ENCODE measurements at places on chromosomes 16 and 17.

GRCh38 chr17:47978324-47978723 is 7.4 kb downstream of the CDK5RAP3 start:
- DNase-seq = peak; percentile 39

GRCh38 chr17:55410722-55411462 is 10.7 kb downstream of the MMD start:
- DNase-seq = no peak

DNA sequence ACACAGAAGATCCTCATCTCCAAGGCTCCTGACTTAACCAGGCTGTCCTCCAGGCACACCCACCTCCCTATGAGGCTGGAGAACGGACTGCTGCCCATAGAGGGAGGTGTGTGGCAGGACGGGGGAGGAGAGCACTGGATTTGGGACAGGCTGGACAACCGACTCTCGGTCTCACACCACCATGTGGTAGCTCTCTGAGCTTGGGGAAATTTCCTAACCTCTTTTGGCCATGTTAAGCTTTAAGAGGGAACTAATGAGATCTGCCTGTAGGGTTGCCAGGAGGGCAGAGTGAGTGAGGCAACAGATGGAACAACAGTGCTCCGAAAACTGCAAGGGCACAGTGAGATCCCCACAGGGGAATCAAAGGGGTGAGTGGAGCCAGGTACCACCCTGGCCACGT is 32.7 kb downstream of the RHBDL3 start:
- no peak for DNase-seq

- no peak for DNase-seq
Observed at GRCh38 chr17:8053600-8053999, 14.7 kb downstream of the ALOX15B start.

GRCh38 chr17:57916925-57917858 is 38.0 kb downstream of the CUEDC1 start:
- peak; percentile 86 for DNase-seq

GRCh38 chr17:81045590-81046095 is 10.7 kb downstream of the BAIAP2 start:
- DNase-seq = no peak

DNA sequence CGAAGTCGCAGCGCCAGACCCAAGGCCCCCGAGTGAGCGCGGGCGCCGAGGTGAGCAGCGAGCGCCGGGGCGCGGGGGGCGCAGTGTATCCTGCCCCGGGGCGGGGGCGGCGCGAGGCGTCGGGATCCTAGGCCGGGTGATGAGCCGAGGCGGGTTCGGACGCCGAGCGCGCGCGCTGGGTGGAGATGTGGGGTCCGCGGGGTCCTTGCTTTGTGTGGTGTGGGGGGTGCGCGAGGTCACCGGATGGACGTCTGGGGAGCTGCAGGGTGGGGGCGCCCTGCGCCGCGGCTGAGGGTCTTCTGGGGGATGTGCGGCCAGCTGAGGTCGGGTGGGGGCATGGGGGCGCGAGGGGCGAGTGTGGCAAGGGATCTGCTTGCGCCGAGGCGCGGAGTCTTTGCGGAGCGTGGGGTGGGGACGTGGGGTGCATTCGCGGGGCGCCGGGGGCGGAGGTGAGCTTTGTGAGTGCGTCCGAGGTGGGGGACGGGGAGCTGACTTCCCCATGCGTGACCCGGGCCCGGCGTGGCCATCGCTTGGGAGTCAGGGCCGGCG is 560 bp downstream of the RAI1 start:
- no peak for DNase-seq

GRCh38 chr17:40321961-40322357 is 13.0 kb downstream of the RARA start:
- DNase-seq = no peak

GRCh38 chr17:65978871-65979270 is 213.1 kb downstream of the CEP112 start:
- DNase-seq = no peak

GRCh38 chr16:875182-876040 is 74.9 kb upstream of the GNG13 start:
- DNase-seq = no peak

DNA sequence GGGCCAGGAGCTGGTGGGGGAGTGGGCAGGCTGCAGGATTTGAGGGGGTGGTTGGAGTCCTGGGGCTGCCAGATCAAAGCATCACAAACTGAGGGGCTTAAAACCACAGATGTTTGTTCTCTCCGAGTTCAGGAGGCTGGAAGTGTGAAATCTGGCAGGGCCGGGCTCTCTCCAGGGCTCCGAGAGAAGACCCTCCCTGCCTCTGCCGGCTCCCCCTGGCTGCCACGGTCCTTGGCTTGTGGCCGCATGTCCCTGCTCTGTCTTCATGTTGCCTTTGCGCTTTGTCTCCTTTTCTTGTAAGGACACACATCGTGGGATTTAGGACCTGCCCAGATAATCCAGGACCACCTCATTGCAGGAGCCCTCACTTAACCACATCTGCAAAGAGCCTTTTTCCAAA is 139.8 kb upstream of the GSE1 start:
- DNase-seq = no peak

- no peak for DNase-seq
Observed at GRCh38 chr17:31490019-31490650, 98.7 kb downstream of the RAB11FIP4 start.

DNA sequence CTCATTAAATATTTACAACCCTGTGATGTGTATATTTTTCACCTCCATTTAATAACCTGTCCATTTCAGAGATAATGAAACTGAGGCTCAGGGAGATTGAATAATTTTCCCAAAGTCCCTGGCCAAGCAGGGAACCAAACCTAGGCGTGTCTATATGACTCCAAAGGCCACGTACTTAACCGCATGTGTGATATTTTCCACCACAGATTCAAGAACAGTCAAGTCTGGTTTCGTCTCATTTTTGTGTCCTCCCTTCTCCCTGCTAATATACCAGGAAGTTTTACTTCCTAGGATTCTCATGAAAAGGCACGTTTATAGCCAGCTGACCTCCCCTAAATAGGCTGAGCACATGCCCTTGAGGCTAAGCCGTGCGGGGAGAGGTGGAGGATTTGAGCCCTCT is 15.3 kb downstream of the WFIKKN2 start:
- DNase-seq = no peak

DNA sequence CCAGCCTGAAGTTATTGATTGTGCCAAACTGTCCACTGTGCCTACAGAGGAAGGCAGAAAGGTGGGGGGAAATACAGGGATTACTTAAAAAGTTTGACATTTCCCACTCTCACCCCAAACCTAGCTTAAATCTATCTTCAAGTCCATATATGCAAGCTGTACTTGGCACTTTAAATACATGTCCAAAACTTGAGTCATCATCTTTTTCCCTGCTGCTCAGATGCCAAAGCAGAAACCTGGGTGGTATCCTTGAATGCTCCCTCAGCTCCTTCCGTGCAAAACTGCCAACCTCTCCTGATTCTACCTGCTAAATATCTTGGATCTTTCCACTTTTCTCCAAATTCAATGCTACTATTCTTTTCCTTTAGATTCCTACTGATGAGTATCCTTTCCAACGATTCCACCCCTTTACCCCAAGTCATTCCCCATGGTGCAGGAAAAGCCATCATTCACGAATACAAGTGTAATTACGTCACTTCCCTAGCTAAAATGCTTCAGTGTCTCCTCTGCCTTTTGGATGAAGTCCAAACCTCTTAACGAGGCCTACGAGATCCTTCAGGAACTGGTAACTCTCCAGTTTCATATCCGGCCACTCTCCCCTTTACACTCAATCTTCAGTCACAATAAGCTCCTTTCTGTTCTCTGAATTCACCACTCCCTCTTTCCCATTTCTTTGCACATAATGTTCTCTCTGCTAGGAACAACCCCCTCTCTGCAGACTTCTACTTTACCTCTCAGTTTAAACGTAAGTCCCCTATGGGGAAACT is 9.3 kb downstream of the BECN1 start:
- DNase-seq = no peak

- no peak for DNase-seq
Observed at GRCh38 chr16:89006036-89006752, 29.2 kb upstream of the CBFA2T3 start.

DNA sequence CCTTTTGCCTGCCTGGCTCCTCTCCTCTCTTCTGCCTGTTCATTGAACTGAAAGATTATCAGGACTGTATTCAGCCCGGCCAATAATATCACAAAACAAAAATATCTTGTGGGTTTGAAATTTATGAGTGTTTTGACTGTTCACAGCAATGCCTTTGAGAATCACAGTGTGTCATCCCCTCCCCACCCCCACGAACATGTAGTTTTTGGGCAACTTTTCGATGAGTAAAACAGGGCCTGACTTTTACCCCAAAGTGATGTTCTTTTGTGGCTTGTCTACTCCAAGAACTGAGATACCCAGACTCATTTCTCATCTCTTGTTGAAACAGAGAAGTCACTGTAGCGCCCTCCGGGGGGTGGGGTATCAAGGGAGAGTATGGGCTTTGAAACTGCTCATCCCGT is 675.7 kb downstream of the WWOX start:
- DNase-seq = no peak

GRCh38 chr16:3646348-3646920 is 8.1 kb upstream of the DNASE1 start:
- no peak for DNase-seq

DNA sequence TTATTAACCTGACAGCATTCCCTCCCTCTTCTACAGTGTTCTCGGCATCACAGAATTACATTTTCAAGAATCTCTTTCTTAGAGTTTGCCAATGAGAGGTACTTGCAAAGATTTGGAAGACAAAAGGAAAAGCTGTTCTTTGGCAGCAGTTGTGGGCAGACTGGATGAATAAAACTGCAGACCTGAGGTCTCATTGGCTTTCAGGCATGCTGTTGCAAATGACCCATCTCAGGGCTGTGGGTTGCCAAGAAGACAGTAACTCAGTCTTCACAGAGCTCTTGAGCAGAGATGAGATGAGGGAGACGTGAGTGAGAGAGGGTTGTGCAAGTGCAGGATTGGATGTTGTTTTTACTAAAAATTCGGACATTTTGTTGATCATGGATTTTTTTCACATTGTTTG is 11.3 kb upstream of the USP31 start:
- no peak for DNase-seq

DNA sequence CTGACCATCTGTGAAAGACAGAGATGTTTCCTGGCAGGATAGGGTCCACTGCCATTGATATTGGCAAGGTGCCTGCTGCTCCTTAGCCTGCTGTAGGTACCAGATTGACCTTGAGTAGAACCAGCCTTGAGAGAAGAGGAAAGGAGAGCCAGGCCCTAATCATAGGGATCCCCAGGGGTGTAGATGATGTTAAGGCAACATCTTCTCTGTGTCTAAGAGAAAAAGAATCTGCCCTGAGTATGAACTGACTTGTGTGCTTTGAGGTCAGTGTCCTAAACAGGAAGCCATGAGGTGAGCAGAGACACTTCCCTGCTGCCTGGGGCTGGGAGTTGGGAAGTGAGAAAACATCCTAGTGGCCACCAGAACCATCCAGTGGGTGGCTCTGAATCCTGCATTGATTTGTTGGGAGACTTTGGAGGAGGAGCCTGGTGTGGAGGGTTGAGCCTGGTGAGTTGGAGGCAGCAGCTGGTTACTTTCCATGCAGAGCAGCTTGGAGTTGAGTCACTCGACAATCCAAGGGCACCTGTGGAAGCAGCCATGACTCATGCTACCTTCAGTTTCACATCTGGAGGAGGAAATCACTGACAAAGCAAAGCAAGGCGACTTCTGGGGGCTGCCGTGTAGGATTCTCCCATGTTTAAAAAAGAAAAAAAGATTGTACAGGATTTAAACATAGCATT is 47.8 kb downstream of the BMERB1 start:
- no peak for DNase-seq

DNA sequence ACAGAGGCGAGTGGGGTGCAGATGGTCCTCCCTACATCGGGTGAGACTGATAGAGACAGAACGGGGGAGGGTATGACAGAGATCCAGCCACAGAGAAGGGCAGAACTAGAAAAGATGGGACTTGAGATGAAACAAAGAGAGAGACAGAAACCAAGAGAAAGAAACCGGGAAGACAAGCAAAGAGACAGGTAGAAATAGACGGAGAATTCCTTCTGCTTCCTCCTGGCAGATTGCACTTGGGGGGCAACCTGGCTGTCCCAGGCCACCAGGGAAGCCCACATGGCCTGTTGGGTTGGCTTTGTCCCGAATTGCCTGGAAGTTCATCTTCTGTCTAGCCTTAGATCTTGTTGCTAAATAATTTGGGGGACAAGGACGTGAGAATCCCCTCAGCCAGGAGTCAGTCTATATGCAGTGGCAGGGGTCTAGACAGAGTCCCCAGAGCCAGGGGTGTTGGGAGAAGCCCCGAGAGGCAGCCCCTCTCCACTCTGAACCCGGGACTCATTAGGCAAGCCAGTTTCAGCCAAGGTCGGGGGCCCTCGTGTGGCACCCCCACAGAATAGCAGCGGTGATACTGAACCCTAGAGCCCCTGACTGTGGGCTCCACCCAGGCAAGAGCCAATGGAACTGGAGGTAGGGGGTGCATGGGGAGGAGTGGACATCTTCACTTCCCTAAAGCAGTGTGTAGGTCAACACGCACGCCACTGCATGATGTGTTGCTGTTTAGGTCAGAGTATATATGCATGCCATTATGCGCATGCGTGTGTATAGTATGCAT is 627 bp upstream of the TSPOAP1 start:
- no peak for DNase-seq

- no peak for DNase-seq
Observed at GRCh38 chr16:80915079-80915450, 91.6 kb downstream of the CMC2 start.

DNA sequence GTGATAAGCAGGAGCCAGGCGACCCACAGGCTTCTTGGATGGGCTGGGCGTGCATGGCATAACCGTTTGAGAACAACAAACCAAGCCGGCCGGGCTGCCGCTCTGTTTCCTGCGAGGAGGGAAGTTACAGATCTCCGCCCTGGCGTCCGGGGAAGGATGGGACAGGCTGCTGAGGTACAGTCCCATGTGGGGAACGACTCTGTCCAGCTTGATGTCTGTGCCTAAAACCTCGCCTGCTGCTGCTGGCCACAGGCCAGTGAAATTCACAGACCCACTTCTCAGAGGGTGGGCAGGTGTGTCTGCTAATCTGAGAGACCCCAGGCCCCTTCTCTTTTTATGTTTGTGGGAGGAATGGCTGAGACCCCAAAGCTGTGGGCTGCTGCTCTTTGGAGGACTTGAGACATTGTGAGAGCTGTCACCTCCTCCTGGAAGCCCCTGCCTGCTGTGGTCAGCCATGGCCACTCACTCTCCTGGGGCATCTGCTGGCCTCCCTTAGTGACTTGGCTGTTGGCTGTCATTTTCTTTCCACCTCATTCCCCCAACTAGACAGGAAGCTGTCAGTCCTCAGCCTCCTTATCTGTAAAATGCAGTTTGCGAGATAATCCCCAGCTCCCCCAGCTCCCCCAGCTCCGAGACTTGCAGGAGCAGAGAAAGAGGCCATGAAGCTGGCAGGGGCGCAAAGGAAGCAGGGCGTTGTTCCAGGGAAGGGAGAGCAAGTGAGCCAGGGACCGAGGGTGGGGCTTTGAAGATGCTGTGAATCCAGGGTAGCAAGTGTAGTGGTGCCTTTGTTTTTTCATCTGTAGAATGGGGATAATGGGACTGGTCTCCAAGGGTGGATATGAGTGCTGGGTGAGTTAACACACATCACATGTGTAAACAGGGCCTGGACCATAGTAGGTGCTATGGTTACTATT is 51.0 kb downstream of the CMIP start:
- no peak for DNase-seq

GRCh38 chr16:53065461-53066061 is 10.8 kb downstream of the CHD9 start:
- DNase-seq = no peak
